ENCODE measurements at places on chromosomes 5 and 9. TPM values are rescaled to one million over a fixed set of nuclear protein-coding genes. Genes with fewer than 3 reads are reported as not detected.

The DCTN4 gene
- total RNA-seq, result 37.4 TPM

The LURAP1L gene
- not detected for total RNA-seq

The FBXW5 gene
- total RNA-seq, result 55.6 TPM

The DBN1 gene
- 106 TPM for total RNA-seq

The PALM2AKAP2 gene
- not detected for total RNA-seq

The CD72 gene
- 11.4 TPM for total RNA-seq

The DOCK8 gene
- total RNA-seq, result 132 TPM

DNA sequence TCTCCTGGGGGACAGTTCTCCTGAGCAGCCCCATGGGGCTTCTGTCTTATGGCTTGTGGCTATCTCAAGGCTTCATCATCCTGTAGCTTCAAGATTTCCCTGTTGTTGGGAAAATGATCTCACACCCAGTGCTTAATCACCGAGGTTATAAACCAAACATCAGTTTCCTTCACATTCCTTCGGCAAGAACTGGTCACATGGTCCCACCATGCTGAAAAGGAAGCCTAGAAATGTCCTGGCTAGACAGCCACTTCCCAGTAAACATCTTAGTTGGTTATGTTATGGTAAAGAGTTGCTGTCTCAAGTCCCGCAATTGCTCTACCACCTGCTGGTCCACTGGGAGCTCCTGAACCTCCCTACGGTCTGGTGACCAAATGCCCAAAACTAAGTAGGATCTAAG lies 66.0 kb downstream of the RAB3C start:
- H3K36me3 ChIP-seq, result no peaks in the 10 kb centered on the region
- no peak overlapping the region for H3K27ac ChIP-seq
- H3K4me1 ChIP-seq, result no peaks in the 10 kb centered on the region
- no peak for DNase-seq
- H3K27me3 ChIP-seq, result no peaks in the 10 kb centered on the region
- no peak overlapping the region for H3K4me3 ChIP-seq

DNA sequence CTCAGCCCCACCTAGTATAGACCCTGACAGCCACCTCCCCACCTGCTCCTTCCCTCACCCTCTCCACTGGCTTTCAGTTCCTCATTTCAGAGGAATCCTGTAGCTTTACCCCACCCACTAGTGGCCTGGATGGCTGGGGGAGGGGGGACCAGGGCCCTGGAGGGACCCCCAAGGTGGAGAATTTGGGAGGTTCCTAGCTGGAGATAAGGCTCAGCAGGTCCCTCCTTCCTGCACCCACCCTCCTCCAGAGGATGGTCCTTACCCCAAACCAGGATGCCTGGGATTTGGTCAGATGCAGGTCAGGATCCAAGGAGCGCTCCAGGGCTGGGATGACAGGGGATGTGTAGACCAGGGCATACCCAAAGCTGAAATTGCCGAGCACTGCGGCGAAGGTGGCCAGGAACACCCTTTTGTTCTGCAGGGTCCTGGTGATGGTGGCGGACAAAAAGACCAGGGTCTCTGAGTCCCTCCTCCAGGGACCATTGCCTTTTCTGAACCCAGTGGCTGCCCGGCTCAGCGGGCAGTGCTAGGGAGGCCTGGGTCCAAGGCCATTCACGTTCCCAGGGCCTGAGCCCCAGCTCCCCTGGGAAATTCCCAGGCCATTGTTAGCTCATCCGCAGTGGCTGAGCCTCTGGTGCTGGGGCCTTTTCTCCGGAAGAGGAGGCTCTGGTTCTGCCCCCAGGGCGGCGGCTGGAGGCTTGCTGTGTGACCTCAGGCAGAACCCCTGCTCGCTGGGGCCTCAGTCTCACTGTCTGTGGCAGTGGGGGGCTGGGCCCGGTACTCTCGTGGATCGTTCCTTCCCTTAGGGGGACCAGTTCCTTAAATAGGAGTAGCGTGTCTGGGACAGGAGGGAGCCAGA lies 678 bp downstream of the SLC2A6 start:
- peak; percentile 19 for DNase-seq
- peak overlapping the region; percentile 67 for H3K27ac ChIP-seq
- peak overlapping the region; percentile 81 for H3K4me3 ChIP-seq

DNA sequence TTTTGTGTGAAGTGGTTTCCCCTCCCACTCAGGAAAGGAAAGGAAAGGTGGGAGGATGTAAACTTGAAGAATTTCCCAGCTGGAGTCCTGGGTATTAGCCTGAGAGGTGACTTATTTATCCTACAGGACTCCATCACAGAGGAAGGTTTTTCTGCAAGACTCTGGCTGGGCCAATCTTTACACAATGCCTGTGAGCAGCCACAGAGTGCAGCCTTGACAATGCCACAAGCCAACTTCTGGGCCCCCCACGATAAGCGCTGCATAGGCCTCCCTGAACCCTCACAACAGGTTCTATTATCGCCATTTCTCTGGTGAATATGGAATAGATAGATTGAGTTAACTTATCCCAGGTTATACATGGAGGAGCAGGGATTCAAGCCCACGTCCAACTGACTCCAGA lies 12.4 kb downstream of the TTC39B start:
- H3K36me3 ChIP-seq, result peaks cover 52% of the 10 kb centered on the region
- H3K27ac ChIP-seq, result peak overlapping the region; percentile 95
- DNase-seq, result no peak
- H3K4me3 ChIP-seq, result peak overlapping the region; percentile 5
- H3K4me1 ChIP-seq, result peaks cover 71% of the 10 kb centered on the region

GRCh38 chr5:179273073-179273435 lies 72.2 kb downstream of the ADAMTS2 start:
- no peak for DNase-seq
- no peaks in the 10 kb centered on the region for H3K4me1 ChIP-seq
- H3K36me3 ChIP-seq, result no peaks in the 10 kb centered on the region
- no peaks in the 10 kb centered on the region for H3K27me3 ChIP-seq

- no peak overlapping the region for H3K27ac ChIP-seq
- H3K36me3 ChIP-seq, result peaks cover 87% of the 10 kb centered on the region
- no peaks in the 10 kb centered on the region for H3K27me3 ChIP-seq
- H3K4me3 ChIP-seq, result no peak overlapping the region
- no peak for DNase-seq
- H3K4me1 ChIP-seq, result peaks cover 3% of the 10 kb centered on the region
Measured at GRCh38 chr5:116315531-116315930, 230.7 kb downstream of the COMMD10 start.

DNA sequence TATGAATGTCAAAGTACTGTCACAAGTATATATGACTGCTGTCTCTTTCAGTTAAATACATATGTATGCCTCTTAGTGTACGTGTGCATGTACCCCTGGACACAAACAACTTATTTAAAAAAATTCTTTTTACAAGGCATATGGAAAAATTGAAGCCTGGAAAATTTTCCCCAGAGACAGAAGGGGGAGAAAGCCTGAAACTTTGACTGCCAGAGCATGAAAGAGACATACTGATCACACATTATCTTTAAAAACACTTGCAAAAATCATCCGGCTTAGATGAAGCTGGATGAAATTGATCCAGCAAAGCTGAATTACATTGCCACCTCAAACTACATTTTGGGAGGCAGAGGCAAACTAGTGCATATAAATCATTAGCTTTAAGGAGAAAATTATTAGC lies 88.0 kb upstream of the NFIB start:
- no peaks in the 10 kb centered on the region for H3K4me1 ChIP-seq
- no peak overlapping the region for H3K4me3 ChIP-seq
- no peak for DNase-seq
- no peaks in the 10 kb centered on the region for H3K36me3 ChIP-seq

GRCh38 chr5:16519435-16519834 lies 53.8 kb upstream of the ZNF622 start:
- no peaks in the 10 kb centered on the region for H3K27me3 ChIP-seq
- H3K27ac ChIP-seq, result no peak overlapping the region
- peaks cover 16% of the 10 kb centered on the region for H3K4me1 ChIP-seq
- no peak for DNase-seq
- H3K4me3 ChIP-seq, result no peak overlapping the region
- peaks cover 10% of the 10 kb centered on the region for H3K36me3 ChIP-seq

DNA sequence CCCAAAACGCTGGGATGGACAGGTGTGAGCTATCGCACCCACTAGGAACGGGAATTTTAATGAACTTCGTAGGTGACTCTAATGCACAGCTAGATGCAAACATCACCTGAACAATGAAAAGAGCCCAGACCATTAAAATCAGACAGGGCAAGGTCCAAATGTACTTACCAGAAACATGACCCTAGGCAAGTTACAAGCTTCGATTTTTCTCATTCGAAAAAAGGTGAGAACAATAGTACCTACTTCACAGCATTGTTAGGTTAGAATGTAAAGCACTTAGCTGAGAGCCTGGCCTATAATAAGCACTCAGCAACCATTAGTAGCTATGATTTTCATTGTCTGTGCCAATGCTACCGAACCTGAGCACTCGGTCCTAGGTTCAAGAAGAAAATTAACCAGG lies 5.8 kb upstream of the KLHL3 start:
- H3K4me1 ChIP-seq, result peaks cover 29% of the 10 kb centered on the region
- no peak overlapping the region for H3K27ac ChIP-seq
- no peak for DNase-seq
- H3K36me3 ChIP-seq, result peaks cover 13% of the 10 kb centered on the region
- no peak overlapping the region for H3K4me3 ChIP-seq
- H3K27me3 ChIP-seq, result no peaks in the 10 kb centered on the region

DNA sequence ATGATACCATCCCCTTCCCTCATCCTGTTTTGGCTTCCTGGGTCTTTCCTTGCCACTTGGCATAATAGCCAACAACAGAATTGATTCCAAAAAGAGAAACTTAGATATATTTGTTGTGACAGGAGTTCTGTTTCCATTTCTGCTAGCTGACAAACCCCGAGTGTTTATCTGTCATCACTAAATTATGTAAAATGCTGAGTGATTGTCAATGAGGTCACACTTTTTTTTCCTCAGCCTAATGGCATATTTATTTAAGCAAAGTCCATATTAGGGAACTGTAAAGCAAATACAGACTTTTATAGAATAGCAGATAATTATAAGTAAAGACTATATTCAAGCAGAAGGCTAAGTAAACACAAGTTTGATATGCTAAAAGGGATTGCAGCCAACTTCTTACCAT lies 64.0 kb downstream of the RGS7BP start:
- no peaks in the 10 kb centered on the region for H3K36me3 ChIP-seq
- peaks cover 9% of the 10 kb centered on the region for H3K27me3 ChIP-seq
- no peak for DNase-seq

DNA sequence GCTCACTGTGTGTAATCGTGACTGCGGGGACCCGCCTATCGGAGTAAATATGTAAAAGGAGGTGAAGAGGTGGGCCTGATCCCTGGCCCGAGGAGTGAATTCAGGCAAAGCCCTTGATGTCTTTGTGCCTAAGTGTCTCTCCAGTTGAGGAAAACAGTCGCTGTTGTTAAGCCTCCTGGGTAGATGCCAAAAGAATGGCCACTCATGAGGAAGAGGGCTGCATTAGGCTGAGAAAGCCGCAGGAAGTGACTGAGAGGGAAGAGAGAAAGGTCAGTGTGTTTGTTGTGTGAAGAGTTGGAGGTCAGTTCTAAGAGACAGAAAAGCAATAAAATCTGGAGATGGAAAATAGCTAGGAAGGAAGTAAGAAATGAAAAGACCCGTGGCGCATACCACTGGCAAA lies 35.8 kb upstream of the PIP5K1B start:
- DNase-seq, result no peak
- H3K27me3 ChIP-seq, result peaks cover 4% of the 10 kb centered on the region
- H3K36me3 ChIP-seq, result no peaks in the 10 kb centered on the region
- H3K27ac ChIP-seq, result no peak overlapping the region
- peaks cover 3% of the 10 kb centered on the region for H3K4me1 ChIP-seq

DNA sequence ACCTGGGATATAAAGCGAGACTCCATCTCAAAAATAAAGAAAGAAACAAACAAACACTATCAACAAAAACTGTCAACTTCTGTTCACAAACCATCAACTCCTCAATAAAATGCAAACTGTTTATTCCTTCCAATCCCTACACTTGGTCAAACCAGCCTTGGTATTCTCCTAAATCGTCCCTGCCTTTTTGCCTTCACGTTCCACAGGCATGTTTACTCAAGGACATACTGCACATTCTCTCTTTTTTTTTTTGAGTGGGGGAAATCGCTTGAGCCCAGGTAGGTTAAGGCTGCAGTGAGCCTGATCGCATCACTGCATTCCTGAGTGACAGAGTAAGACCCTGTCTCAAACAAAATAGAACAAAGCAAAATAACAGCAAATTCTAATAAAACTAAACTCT lies 13.0 kb downstream of the UBAP2 start:
- no peaks in the 10 kb centered on the region for H3K27me3 ChIP-seq
- no peak overlapping the region for H3K4me3 ChIP-seq
- peaks cover 11% of the 10 kb centered on the region for H3K4me1 ChIP-seq
- no peak for DNase-seq
- no peak overlapping the region for H3K27ac ChIP-seq

GRCh38 chr5:128462330-128462729 lies 75.7 kb downstream of the FBN2 start:
- no peak for DNase-seq
- no peak overlapping the region for H3K27ac ChIP-seq
- no peak overlapping the region for H3K4me3 ChIP-seq
- H3K36me3 ChIP-seq, result no peaks in the 10 kb centered on the region

DNA sequence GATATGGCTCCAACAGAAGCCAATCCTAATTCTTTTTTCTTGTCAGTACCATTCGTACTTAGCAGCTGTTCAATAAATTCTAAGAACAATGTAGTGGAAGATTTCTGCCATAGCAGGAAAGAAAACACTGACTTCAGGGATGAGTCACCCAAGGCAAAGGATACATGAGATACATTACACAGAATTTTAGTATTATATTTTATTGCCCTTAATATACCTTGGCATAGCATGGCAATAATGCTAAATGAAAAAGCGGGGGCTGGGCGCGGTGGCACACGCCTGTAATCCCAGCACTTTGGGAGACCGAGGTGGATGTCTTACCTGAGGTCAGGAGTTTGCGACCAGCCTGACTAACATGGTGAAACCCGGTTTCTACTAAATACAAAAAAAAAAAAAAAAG lies 619.1 kb upstream of the DAB2 start:
- no peaks in the 10 kb centered on the region for H3K36me3 ChIP-seq
- peaks cover 5% of the 10 kb centered on the region for H3K27me3 ChIP-seq
- DNase-seq, result no peak
- no peak overlapping the region for H3K27ac ChIP-seq
- H3K4me1 ChIP-seq, result peaks cover 3% of the 10 kb centered on the region
- no peak overlapping the region for H3K4me3 ChIP-seq

- H3K4me3 ChIP-seq, result no peak overlapping the region
- H3K27ac ChIP-seq, result no peak overlapping the region
- H3K4me1 ChIP-seq, result peaks cover 2% of the 10 kb centered on the region
- peaks cover 27% of the 10 kb centered on the region for H3K36me3 ChIP-seq
Measured at GRCh38 chr5:98899456-98899855, 29.4 kb downstream of the CHD1 start.

DNA sequence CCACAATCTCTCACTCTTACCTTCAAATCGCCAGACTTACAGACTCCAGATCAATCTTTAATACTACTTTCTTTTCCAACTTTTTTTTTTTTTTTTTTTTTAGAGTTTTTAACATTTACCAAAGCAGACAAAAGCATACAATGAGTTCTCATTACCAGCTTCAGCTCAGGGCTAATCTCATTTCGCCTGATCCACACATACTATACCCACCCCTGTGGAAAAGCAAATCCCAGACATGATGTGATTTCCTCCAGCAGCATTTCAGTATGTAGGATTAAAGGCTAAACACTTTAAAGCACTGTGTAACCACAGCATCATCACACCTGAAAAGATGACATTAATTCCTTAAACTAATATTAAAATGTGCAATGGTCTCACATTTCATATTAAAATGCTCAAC lies 138.8 kb upstream of the RETREG1 start:
- H3K27me3 ChIP-seq, result no peaks in the 10 kb centered on the region
- H3K4me1 ChIP-seq, result peaks cover 6% of the 10 kb centered on the region
- H3K4me3 ChIP-seq, result no peak overlapping the region
- H3K27ac ChIP-seq, result no peak overlapping the region
